ENCODE measurements at places on chromosomes 12 and 14.
A peak's percentile ranks its signal among the peaks of the same experiment; 100 is the strongest.

- DNase-seq = no peak
These were observed 274.9 kb downstream of the EMP1 start for GRCh38 chr12:13471471-13471870.

- no peak for DNase-seq
These were observed 52.5 kb downstream of the SSPN start for GRCh38 chr12:26247873-26248272.

DNA sequence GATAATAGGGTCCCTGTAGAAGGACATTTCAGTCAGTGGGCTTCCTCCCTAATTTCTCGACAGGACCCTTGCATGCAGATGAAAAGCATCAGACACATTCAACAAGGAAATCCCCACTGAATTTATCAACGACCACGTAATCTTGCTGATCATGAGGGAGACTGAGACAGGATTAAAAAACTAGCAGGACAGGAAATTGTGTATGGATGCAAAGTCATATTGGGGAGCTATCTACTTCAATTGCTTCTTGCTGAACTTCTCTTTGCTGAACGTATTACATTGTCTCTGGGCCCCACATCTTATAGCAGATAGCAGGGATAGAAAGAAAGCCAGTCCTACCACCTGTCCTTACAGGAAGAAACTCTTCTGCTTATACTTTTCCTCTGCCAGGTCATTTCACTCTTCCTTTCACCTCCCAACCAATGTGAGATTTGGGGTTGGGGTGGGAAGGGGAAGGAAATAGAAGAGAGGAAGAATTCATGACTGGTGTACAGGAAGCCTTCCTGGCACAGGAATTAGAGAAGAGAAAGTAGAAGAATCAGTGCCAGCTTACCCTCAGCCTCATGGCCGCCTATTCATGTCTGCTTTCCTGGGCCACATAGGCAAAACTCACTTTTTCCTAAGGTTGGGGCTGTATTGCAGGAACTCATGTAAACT lies 333.3 kb downstream of the ZFP36L1 start:
- DNase-seq = no peak

DNA sequence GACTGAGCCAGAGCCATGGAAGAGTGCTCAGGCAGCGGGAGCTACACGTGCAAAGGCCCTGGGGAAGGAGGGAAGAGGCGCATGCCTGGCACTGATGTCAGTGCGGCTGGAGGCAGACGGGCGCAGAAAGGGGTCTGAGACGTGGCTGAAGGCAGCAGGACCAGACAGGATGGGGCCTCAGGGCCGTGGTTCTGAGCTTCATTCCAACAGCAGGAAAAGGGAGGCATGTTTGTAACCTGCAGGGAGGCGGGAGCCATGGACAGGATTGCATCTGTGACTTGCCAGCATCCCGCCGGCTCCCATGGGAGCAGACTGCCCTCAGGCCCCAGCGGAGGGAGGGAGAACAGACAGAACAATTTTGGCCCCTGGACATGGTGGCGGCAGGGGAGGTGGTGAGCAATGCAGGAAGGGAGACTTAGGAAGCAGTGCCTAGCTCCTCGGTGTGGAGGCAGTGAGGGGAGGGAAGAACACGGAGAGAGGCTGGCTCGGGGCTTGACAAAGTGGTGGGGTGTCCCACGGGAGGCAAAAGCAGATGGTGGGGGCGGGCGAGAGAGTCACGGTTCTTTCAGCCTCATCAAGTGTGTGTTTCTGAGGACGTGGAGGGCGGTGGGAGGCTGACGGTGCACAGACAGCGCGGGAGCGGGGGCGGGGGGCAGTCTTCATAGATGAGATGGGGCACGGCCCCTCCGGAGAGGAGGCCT lies 33.3 kb upstream of the INF2 start:
- DNase-seq = peak; percentile 56

DNA sequence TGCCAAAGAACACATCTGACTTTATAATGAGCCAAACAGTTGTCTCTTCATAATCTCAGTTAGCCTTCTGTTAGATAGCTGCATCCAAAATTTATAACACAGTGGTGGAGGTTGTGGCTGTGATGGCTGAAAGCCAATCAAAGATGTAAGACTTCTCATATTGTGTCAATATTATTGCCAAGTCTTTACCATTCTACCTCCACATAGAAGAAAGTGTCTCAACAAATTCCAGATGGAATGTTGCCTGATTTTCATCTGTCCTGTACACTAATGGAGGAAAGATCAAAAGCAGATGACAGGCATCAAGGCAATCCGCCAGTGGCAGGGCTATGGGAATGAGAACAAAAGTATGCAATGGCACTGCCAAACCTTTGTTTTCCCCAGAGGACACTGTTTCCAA lies 813.1 kb upstream of the NOVA1 start:
- peak; percentile 4 for DNase-seq

GRCh38 chr14:36647824-36648753 lies 13.6 kb upstream of the PAX9 start:
- peak; percentile 55 for DNase-seq

DNA sequence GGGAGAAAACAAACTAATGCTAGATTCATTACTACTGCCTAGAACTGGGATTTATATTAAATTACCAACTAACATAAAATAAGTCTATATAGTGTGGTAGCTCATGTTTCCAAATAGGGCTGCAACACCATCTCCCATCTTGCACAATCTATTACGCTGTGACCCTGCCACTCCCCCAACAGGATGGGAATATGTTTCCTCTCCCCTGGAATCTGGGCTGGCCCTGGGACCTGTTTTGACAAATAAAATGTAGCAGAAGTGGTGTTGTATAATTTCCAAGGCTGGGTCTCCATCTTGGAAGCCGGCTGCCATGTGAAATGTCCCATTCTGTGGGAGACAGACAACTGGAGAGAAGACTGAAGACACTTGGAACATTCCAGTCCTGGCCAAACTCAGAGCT lies 45.6 kb upstream of the FERMT2 start:
- DNase-seq = no peak

- DNase-seq = no peak
These were observed 111.9 kb upstream of the ARHGAP5 start for GRCh38 chr14:31965071-31965734.

- no peak for DNase-seq
These were observed 128.8 kb downstream of the PAPOLA start for GRCh38 chr14:96631030-96631429.

DNA sequence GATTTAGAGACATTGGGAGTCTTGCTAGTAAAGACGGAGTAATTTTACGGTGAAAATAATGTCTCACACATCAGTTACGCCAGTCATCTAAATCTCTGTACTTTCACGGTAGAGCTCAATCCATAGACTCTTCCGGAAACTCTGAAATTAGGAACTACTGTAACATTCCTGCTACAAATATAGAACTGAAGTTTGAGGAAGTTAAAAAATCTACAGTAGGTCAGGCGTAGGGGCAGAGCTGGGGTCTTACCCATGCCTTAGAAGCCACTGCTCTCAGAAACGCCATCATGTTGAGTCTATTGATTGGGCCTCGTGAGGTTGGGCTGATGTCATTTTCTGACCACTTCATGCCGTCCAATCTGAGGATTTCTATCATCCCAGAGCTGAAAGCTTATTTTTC lies 1029.8 kb upstream of the TMEM132C start:
- DNase-seq = no peak

GRCh38 chr12:9699898-9700605 lies 30.5 kb downstream of the CLEC2D start:
- DNase-seq = no peak

- DNase-seq = no peak
These were observed 16.0 kb upstream of the CDK17 start for GRCh38 chr12:96416033-96416799.

- no peak for DNase-seq
These were observed 253.0 kb downstream of the SNAPC1 start for GRCh38 chr14:62015243-62015642.

All from SK-N-SH (cell line).